Breast epithelium (tissue), 4 donors: ENCODE measurements at places on chromosomes 4 and X.

GRCh38 chr4:114879916-114880669 lies 233.3 kb downstream of the NDST4 start:
- DNase-seq, result no peak

- no peak for DNase-seq
Observed at GRCh38 chr4:76954489-76954888, 4.9 kb downstream of the SEPTIN11 start.

DNA sequence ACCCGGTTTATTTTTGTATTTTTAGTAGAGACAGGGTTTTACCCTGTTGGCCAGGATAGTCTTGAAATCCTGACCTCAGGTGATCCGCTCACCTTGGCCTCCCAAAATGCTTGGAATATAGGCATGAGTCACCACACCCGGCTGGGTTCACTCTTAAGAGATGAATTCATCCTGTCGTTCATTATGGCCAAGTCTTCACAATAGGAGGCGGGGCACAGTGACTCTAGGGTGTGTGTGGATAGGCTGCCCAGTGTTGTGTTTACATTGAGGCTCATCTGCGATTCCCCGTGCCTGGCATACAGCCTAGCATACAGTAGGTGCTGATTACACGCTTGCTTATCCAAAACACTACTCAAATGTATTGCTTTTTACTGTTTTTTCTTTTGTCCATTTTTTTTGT lies 41.3 kb upstream of the IGFBP7 start:
- no peak for DNase-seq

GRCh38 chr4:1229117-1229849 lies 19.6 kb downstream of the CTBP1 start:
- no peak for DNase-seq

DNA sequence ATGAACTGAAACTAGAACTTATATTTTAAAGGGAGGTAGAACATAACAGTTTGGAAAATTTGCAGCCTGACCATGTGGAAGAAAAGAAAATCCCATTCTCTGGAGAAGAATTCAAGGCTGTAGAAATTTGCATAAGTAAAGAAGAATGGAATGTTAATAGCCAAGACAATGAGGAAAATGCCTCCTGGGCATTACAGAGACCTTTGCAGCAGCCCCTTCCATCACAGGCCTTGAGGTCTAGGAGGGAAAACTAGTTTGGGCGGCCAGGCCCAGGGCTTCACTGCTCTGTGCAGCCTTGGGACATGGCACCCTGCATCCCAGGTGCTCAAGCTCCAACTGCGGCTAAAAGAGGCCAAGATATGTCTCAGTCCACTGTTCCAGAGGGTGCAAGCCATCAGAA lies 1506.8 kb downstream of the PCDH18 start:
- DNase-seq, result no peak

DNA sequence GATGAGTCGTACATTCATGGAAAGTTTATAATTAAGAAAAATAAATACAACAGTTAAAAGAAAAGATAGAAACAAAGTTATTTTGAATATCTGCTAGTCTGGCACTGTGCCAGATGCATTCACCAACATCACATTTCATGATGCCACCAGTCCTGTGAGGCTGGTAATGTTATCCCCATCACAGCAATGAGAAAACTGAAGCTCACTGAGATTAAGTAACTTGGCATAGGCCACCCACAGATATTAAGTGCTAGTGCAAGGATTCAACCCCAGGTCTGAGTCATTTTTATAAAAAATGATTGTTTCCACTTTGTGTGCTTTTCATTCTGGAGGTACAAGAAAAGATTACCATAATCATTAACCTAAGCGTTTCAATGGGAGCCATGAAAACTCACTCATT lies 65.0 kb upstream of the IL15 start:
- no peak for DNase-seq

GRCh38 chr4:71538528-71538927 lies 199.7 kb downstream of the SLC4A4 start:
- no peak for DNase-seq

GRCh38 chr4:785332-786073 lies 40.4 kb downstream of the CPLX1 start:
- no peak for DNase-seq

GRCh38 chr4:123503698-123504363 lies 107.2 kb downstream of the SPRY1 start:
- DNase-seq, result no peak

GRCh38 chr4:22730021-22730420 lies 37.3 kb downstream of the GBA3 start:
- no peak for DNase-seq

DNA sequence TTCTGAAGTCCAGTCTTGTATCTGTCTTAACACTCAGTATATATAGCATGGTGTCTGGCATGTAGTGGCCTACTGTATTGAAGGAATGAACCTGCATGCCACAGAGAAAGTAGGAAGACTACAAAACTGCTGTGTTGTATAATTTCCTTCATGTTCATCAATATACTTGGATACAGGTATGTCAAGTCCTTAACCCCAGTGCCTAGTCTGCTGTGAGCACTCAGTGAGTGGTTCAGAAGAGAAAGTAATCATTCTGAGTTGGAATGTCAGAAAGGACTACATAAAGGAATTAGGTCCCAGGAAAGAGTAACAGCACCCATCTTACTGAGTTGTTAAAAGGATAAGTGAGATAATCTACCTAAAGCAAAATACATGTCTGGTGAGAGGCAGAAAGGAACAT lies 32.0 kb downstream of the ABCE1 start:
- DNase-seq, result no peak

- DNase-seq, result no peak
Observed at GRCh38 chr4:41132055-41132683, 82.2 kb downstream of the APBB2 start.

DNA sequence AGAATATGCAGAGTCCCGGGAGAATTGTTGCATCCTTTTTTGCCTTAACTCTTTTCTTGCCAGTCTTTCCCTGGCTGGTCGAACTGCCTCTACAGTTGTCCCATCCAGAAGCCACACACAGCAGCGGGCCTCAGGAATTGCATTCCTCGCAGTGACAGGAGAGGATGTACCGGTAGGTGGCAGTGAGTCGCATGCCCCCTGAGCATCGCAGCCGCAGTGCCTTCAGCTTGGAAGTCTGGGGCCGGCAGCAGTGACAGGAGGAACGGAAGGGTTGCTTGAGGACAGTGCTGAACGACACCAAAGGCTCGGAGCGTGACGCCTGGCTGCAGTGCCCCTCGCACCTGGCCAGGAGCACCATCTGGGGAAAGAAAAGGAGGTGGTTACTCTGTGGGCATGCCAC lies 23.5 kb downstream of the NDP start:
- no peak for DNase-seq

DNA sequence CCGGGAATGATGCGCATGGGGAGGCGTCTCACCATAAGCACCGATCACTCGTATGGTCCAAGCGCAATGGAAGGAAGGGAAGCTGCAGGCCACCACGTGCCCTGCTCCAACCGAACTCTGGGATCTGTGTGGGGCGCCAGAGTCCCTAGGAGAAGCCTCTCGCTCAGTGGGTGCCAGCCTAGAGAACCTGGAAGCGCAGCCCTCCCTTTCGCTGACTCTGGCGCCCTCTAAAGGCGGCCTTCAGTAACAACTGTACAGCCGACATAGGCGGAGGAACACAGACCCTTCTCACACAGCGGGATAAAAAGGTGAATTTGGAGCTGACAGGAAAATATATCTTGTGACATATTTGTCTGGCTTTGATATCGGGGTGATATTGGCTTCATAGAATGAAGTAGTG lies 76.0 kb downstream of the INTS6L start:
- DNase-seq, result no peak

- no peak for DNase-seq
Observed at GRCh38 chrX:23276475-23276874, 58.2 kb upstream of the PTCHD1 start.

DNA sequence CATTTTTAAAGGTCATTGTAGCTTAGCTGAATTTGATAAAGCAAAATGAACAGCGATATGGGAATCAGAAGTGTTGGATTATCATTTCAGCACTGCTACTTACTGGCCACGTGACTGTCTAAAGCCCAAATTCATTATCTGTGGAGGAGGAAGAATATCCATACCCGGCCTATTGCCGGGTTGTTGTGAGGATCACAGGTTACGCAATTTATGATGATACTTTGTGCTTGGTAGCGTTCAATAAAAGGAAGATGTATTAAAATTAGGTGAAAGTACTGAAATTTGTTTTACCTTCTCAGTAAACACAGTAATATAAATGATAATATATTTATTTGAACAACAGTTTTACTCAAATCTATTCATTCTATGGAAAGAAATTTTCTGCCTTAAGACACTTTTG lies 1540.2 kb downstream of the ADGRL3 start:
- DNase-seq, result no peak

DNA sequence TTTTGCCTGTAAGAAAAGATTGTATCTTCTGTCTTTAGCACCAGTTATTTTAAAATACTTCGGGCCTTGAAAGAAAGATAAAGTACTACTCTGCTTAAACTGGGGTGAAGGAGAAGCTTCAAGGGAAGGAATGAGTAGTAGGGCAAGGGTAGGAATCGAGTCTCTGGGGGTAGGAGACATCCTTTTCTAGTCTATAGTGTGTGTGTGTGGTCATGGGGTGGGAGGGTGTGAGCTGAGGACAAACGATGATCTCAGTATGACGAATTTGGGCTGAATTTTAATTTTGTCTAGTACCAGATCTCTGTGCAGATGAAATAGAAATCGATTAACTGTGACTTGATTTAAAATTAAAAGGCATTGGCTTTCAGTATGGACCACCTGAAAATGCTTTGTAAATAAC lies 3.3 kb upstream of the MYOZ2 start:
- DNase-seq, result no peak

DNA sequence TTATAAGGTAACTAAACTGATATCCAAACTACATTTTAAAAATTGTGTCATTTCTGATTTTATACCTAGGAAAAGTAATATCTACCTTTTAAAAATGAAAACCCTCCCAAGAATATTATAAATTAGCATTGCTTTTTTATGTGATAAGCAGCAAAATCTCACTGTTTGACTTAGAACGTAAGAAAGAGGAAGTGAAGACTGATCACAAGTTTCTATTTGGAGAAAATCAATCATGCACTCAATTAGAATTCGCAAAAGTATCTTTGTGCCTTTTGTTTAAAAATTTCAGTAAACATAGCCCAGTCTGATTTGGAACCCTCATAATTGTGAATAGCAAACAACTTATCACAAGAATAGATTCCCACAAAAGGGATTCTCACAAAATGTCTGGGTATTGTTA lies 142.7 kb downstream of the TENM3 start:
- DNase-seq, result no peak

- DNase-seq, result no peak
Observed at GRCh38 chrX:41837270-41837944, 85.9 kb downstream of the CASK start.

DNA sequence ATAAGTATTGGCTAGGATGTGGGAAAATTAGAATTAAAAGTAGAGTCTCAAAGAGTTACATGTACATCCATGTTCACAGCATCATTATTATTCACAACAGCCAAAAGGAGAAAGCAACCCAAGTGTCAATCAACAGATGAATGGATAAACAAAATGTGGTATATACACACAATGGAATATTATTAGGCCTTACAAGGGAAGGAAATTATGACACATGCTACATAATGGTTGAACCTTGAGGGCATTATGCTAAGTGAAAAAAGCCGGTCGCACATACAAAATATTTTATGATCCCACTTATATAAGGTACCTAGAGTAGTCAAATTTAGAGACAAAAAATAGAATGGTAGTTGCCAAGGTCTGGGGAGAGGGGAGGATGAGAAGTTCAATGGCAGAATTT lies 80.1 kb downstream of the HUWE1 start:
- no peak for DNase-seq

- no peak for DNase-seq
Observed at GRCh38 chr4:149914119-149915115, 98.8 kb upstream of the IQCM start.

DNA sequence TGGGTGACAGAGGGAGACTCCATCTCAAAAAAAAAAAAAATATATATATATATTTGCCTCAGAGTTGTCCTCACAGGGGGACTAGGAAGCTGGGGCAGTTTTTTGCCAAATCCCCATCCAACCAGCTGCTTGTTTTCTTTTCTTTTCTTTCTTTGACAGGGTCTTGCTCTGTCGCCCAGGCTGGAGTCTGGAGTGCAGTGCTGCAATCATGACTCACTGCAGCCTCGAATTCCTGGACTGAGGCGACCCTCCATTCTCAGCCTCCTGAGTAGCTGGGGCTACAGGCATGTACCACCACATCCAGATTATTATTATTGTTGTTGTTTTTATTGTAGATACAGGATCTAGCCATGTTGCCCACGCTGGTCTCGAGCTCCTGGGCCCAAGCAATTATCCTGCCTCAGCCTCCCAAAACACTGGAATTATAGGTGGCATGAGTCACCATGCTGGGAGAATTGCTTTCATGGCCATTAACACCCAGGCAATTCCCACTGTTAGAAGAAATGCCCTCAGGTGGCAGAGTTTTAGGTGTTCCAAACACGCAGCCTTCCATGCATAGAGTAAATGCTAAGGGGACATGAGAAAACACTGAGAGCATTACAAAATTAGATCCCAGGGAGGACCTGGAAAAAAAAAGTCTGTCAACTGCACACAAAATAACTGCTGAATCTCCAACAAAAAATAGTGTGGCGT lies 98.0 kb downstream of the ARHGAP6 start:
- DNase-seq, result no peak

GRCh38 chrX:20767346-20767745 lies 500.6 kb upstream of the RPS6KA3 start:
- no peak for DNase-seq

- no peak for DNase-seq
Observed at GRCh38 chr4:14902342-14902741, 99.9 kb upstream of the CPEB2 start.

DNA sequence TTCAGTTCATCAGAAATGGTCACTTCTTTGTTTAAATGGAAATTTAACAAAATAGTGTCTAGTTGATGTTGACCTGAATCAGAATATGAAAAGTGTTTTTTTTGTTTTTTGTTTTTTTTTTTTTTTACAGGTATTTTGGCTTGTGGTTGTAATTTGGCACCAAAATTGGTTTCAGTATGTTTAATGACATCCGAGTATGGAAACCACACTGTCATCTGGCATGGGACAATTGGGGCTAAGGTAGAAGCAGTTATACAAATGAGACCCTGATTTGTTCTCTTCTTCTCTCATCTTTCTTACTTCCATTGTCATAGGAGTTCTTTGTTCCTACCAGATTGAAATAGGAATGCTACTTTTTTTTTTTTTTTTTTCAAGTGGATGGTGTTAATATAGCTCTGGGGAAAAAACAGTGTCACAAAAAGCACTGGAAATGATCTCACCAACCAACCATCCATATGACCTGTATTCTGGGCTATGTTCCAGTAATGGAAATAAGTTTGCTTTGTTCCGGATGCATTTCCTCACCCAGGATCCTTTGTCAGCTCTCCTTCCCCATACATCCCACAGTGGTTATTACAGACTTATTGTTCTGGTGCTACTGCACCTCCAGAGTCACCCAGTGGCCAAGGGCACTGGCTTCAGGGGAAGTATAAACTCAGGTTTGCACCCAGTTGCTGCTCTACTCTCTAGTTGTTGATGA lies 95.8 kb downstream of the ATXN3L start:
- peak; percentile 19 for DNase-seq
